ENCODE measurements at places on chromosomes 2 and 18. TPM values are rescaled to one million over a fixed set of nuclear protein-coding genes. Genes with fewer than 3 reads are reported as not detected.

The POTEI gene
- total RNA-seq = not detected

The HOXD11 gene
- not detected for total RNA-seq

The ADNP2 gene
- 18.0 TPM for total RNA-seq

The SRD5A2 gene
- not detected for total RNA-seq

The TMEM178A gene
- total RNA-seq = 0.81 TPM

The ATP6V1B1 gene
- not detected for total RNA-seq

The DNAJC5G gene
- total RNA-seq = not detected

The KCNF1 gene
- total RNA-seq = under 0.01 TPM

The RTP5 gene
- 1.1 TPM for total RNA-seq

The CDK15 gene
- 0.27 TPM for total RNA-seq

The SLC39A6 gene
- 26.7 TPM for total RNA-seq

The SERPINB5 gene
- not detected for total RNA-seq

The MTLN gene
- 31.5 TPM for total RNA-seq

The CCDC178 gene
- not detected for total RNA-seq

The CMPK2 gene
- total RNA-seq = 31.5 TPM

The MLPH gene
- total RNA-seq = 0.54 TPM

All from hematopoietic multipotent progenitor cell (in vitro differentiated cells).